A549 treated with GW870086 at 1 μM for 4 hours (cell line): ENCODE measurements at places on chromosomes 7 and 10. TPM values are rescaled to one million over a fixed set of nuclear protein-coding genes. Genes with fewer than 3 reads are reported as not detected.

NEBL gene
- total RNA-seq, result 6.3 to 8.8 TPM (median 8.4 TPM) in 5 replicates

SLC26A5 gene
- not detected in 5 replicates for total RNA-seq

HNRNPA2B1 gene
- 1,045 to 1,279 TPM (median 1,181 TPM) in 5 replicates for total RNA-seq

MBLAC1 gene
- total RNA-seq, result 2.0 to 3.1 TPM (median 2.6 TPM) in 5 replicates

GPRIN2 gene
- total RNA-seq, result 30.6 to 40.9 TPM (median 37.8 TPM) in 5 replicates

GLCCI1 gene
- total RNA-seq, result 0.63 to 1.4 TPM (median 0.93 TPM) in 5 replicates

MALRD1 gene
- not detected in 5 replicates for total RNA-seq

AGBL3 gene
- total RNA-seq, result 0.55 to 1.5 TPM (median 0.60 TPM) in 5 replicates

CHAT gene
- not detected in 5 replicates for total RNA-seq

ARHGEF5 gene
- total RNA-seq, result 1.8 to 2.3 TPM (median 2.1 TPM) in 5 replicates

IQUB gene
- total RNA-seq, result 0.12 TPM in 1 of 5 replicates, not detected in the others

STK31 gene
- total RNA-seq, result 0.39 to 1.1 TPM (median 0.66 TPM) in 5 replicates

SLC39A12 gene
- total RNA-seq, result not detected in 5 replicates

ABCC2 gene
- total RNA-seq, result 126 to 164 TPM (median 138 TPM) in 5 replicates

ZNF722 gene
- not detected in 5 replicates for total RNA-seq

CPN1 gene
- 0.08 to 0.42 TPM (median 0.20 TPM) in 5 replicates for total RNA-seq

EVX1 gene
- total RNA-seq, result 0.09 to 0.27 TPM (median 0.11 TPM) in 5 replicates

ASZ1 gene
- total RNA-seq, result not detected in 5 replicates

GPR85 gene
- not detected in 5 replicates for total RNA-seq

DENND11 gene
- 5.5 to 7.2 TPM (median 6.5 TPM) in 5 replicates for total RNA-seq

ASIC3 gene
- 5.6 to 10.8 TPM (median 9.7 TPM) in 5 replicates for total RNA-seq

CREB5 gene
- total RNA-seq, result 3.2 to 5.5 TPM (median 4.9 TPM) in 5 replicates

PNLIPRP2 gene
- 0.09 TPM in 1 of 5 replicates, not detected in the others for total RNA-seq
